ENCODE measurements at places on chromosomes 3 and 15. TPM values are rescaled to one million over a fixed set of nuclear protein-coding genes. Genes with fewer than 3 reads are reported as not detected.
A peak's percentile ranks its signal among the peaks of the same experiment; 100 is the strongest.

- no peaks in the 10 kb centered on the region for H3K27me3 ChIP-seq
- H3K4me1 ChIP-seq = peaks cover 25% of the 10 kb centered on the region
- H3K4me3 ChIP-seq = peak overlapping the region; percentile 90
- peak overlapping the region; percentile 72 for H3K27ac ChIP-seq
Observed at GRCh38 chr3:18425641-18426257, 610 bp upstream of the SATB1 start.

DNA sequence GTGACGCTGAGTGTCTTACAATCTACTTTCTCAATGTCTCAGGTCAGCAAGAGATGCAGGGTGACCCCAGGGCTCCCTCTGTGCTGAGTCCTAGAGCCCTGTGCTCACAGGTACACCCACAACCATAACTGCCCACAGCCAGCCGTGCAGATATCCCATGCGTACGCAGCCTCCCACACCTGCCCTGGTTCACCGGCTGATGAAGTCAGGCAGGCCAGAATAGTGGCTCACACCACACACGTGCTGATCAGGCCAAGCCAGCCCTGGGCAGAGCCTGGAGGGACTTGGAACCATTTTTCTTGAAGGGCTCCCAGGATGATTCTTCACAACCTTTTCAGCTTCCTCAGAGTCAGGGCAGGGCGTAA, 63.6 kb upstream of the RPL32 start:
- H3K36me3 ChIP-seq = peaks cover 97% of the 10 kb centered on the region
- H3K27me3 ChIP-seq = no peaks in the 10 kb centered on the region
- no peak overlapping the region for H3K4me3 ChIP-seq
- no peak for DNase-seq
- no peaks in the 10 kb centered on the region for H3K4me1 ChIP-seq
- H3K27ac ChIP-seq = no peak overlapping the region

GRCh38 chr3:188594139-188594538, 440.2 kb downstream of the LPP start:
- no peaks in the 10 kb centered on the region for H3K36me3 ChIP-seq
- no peak overlapping the region for H3K4me3 ChIP-seq
- DNase-seq = no peak
- H3K4me1 ChIP-seq = no peaks in the 10 kb centered on the region
- H3K27me3 ChIP-seq = no peaks in the 10 kb centered on the region
- no peak overlapping the region for H3K27ac ChIP-seq

- peaks cover 8% of the 10 kb centered on the region for H3K27me3 ChIP-seq
- no peaks in the 10 kb centered on the region for H3K4me1 ChIP-seq
- no peak for DNase-seq
- H3K27ac ChIP-seq = no peak overlapping the region
Observed at GRCh38 chr15:44058126-44058525, 136.9 kb downstream of the FRMD5 start.

DNA sequence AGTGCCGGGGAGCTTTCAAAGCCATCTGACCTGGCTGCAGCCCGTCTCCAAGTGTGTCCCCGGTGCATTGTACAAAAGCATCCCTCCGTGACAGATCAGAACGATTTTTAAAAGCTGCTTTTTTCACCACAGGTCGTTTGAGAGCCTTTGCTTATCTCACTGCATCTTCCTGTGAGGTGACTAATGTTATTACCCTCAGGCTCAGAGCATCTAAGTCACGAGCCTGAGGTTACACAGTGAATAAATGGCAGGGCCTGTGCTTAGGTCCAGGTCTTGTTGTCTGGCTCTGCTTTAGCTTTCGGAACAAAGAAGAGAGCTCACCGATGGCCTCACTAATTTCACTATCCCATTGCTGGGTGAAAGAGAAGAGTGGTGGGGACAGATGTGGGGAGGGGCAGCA, 83.3 kb downstream of the SEC22A start:
- H3K4me3 ChIP-seq = no peak overlapping the region
- DNase-seq = no peak
- no peaks in the 10 kb centered on the region for H3K36me3 ChIP-seq
- no peak overlapping the region for H3K27ac ChIP-seq
- H3K27me3 ChIP-seq = no peaks in the 10 kb centered on the region
- H3K4me1 ChIP-seq = no peaks in the 10 kb centered on the region

GOLGA8S gene
- total RNA-seq = 0.14 TPM

All from CD4-positive, alpha-beta T cell (primary cell).